Stimulated activated CD8-positive, alpha-beta memory T cell treated with anti-CD3 and anti-CD28 coated beads, Interleukin-7, amount 100 ng/mL, for 1 hour (primary cell): ENCODE measurements at places on chromosomes 1 and 21.

GRCh38 chr1:202200669-202201068, 7.1 kb downstream of the LGR6 start:
- DNase-seq, result no peak

DNA sequence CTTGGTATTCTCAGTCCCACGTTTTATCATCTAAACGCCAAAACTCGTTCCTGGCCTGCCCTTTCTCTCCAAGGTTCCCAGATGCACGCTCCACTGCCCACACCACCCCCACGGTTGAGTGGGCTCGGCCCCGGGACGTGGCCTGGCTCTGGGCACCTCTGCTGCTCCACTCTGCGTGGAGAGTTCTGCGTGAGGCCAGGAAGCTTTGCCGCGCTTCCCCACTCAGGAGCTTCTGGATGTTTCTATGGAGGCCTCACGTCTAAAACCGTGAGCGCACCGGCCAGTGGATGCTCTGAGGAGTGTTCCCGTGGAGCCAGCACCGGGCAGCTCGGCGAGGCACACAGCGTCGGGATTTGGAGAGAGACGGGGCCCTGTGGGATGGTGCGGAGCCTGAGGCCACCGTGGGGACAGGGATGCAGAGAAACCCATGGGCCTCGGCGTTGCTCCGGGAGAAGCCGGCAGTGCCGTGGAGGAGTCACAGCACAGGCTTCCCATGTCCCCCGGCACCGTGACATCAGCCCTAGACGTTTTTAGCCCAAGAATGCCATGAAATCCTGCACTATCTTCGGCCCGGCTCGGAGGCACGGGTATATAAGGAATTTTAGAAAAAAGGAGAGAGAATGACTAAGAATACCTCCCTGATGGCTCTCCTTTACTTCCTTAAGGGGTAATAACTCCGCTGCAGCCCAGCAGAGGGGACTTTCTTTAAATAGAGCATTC, 125.9 kb downstream of the PRDM16 start:
- DNase-seq, result no peak

DNA sequence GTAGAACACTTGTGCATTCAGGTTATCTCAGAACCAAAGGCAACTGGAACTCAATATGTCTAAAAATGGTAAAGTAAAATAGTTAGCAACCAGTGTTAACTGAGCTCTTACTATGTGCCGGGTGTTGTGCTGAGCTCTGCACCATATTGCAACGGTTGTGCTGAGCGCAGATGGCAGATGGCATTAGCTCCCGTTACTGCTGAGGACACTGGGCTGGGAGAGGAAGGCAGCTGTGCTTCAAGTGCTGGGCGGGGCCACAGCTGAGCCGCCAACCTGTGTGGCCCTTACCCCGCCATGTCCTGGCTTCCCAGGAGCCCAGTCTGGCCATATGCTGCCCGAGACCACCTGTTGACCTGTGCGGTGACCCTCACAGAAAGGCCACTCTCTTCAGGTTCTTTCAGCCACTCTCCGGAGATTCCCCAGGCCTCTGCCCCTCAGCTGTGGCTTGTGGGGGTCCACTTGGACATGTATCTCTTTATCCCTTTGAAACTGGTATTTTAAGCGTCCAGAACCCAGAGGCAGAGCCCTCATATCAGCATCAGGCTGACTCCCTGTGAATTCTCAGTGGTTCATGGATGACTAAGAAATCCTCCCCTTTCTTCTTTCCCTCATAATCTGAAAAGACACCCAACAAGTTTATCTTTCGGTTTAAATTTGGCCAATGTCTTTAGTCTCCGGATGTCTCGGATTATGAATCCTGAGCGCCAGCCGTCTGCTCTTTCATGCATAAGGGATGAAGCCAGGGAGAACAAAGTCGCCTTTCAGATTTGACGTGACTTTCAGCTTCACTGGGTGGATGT, 26.4 kb downstream of the LDLRAP1 start:
- DNase-seq, result no peak

GRCh38 chr1:70785287-70785686, 262.3 kb downstream of the PTGER3 start:
- DNase-seq, result no peak

- DNase-seq, result no peak
These were observed 28.9 kb upstream of the BTG2 start for GRCh38 chr1:203276408-203276807.

- no peak for DNase-seq
These were observed 4.2 kb upstream of the NVL start for GRCh38 chr1:224333939-224334786.

DNA sequence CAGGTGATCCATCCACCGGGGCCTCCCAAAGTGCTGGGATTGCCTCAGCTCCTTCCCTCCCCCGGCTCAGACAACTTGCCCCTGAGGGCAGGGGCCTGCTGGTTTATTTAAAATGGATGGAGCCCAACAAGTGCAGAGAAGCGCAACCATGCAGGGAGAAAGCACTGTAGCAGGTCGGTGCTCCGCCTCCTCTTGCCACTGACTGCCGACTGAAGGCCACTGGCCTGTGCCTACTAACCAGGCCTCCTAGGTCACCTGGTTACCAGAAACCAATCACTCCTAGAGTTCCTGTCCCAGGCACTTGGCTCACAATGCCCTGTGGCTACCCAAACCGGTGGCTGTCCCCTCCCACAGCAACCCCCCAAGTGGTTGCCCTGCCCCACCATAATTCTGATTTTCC, 35.9 kb downstream of the ZNF695 start:
- DNase-seq, result no peak

GRCh38 chr1:67142931-67143330, 8.2 kb upstream of the C1orf141 start:
- no peak for DNase-seq

- no peak for DNase-seq
These were observed 24.1 kb downstream of the SHISA4 start for GRCh38 chr1:201912832-201913231.

GRCh38 chr1:154689083-154689482, 81.1 kb upstream of the ADAR start:
- DNase-seq, result no peak

DNA sequence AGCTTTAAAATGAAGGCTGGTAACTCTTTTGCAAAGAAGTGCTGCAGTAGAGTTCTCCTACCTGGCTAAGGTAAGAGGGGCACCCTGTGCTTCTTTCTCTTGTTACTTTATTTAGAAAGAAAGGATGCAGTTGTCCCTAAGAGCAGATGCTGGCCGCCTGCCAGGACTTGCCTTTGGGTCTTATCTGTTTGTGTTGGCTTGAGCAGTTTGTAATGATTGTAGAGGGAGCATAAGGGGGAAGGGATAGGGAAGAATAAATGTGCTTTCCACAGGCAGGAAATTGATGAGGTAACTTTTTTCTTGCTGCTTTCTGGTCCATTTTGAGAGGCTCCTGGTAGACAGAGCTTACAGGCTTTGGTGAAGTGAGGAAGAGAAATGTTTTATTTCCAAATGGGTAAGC, 229.6 kb downstream of the HHAT start:
- no peak for DNase-seq

DNA sequence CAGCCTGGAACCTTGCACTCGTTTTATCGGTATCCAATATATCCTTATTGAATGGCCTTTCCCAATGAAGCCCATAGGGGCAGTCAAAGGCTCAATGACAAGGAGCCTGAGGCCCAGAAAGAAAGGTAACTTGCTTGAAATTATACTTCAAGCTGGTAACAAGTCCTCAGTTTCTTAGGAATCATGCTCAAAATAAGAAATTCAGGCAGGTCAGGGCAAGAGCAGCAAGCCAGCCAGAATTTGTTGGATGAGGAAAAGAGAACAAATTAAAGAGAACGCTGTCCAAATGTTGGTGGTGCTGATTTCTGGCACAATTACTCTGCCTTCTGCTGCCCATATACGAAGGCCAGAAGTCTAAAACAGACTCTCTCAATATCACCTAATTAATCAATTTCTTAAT, 77.6 kb downstream of the DDX20 start:
- no peak for DNase-seq

- DNase-seq, result no peak
These were observed 9.0 kb downstream of the FAM20B start for GRCh38 chr1:179034720-179035119.

GRCh38 chr1:59666106-59666505, 148.6 kb upstream of the HOOK1 start:
- DNase-seq, result no peak

DNA sequence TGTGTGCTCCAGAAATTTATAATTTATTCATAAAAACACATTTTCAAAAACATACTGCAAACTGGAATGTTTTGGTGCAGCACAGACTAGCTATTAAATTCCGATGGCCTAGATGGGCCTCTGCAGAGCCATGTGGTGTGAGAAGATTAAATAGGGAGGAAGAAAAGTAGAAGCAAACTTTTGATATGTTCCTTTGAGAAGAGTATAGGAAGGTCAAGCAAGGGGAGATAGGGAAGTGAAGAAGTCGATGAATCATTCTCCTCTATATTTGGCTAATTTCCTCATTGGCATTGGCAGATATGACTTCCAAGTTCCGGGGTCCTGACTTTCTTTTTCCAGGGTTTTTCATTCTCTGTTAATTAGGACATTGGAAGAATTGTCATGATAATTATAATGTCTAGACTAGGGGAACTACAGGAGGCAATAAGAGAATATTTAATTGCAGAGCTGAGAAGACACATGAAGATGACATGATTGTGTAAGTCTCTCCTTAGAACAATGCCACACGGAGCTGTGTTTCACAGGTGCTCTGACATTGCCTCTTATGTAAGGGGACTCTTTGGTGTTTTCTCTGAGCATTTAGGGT, 19.3 kb upstream of the ZNF326 start:
- DNase-seq, result no peak

DNA sequence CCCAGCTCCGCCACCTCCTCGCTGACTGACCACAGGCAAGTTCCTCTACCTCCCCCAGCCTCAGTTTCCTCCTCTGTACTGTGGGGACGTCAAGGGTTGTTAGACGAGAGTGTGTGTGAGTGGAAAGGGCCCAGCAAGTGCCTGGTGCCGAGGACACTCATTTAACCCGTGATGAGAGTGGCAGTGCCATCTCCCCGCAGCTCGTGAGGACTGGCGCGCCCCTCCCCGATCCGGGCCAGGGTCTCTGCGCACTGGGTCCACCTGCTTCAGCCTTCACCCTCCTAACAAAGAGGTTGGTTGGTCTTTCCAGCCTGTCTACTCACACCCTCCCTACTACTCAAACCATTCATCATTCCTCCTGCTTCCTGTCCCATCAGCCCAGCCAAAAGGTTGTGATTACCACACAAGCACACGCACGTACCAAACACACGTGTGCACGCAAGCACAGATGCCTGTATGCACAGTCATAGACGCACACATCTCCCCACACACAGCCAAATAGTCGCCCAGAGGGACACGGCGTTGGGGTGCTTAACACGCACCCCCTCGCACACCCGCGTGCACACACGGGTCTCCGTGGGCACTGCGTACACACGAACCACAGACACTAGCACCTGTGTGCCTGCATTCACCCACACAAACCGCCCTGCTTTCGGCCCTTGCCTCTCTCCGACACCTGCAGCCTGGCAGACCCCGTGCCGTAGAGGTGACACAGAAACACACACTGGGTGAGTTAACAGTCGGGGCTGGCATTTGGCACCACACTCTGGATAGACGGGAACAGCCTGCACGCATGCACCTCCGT, 39.3 kb downstream of the TAS1R2 start:
- DNase-seq, result no peak

DNA sequence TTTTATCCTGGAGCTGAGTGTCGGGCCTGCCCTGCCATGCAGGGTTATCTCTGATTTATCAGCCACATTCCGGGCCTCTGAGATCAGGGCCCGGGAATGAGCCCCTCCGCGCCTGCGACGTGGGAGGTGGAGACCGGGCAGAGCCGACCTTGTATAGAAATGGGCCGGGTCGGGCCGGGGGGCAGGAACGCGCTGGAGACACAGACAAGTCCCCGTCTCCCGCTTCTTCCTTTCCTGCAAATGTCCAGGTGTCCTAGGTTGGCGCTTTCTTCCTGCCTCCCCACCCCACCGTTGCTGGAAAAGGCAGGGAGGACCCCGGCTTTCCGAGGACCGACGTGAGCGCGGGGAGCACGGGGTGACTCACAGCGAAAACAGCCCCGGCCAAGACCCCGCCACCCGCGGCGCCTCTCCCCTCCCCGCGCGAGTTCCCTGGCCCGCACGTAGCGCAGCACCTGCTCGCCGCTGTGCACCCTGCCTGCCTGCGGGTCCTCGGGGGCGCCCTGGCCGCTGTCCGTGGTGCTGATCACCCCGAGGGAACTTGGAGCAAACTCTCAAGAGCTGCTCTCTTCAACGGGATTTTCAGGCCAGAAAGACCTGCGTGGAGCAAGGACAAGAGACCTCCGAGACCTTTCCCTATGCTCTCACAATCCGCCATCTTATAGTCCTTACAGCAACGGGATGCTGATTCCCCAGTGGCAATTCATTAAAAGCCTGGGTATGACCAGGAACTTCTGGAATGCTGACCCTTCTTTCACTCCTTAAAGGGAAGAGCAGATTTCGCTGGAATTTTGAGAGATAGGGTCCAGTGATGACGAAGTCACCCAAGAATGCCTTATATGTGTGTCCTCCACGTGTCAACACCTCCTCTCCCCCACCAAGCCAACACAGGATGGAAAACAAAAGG, 475 bp upstream of the NPPB start:
- DNase-seq, result peak; percentile 44

DNA sequence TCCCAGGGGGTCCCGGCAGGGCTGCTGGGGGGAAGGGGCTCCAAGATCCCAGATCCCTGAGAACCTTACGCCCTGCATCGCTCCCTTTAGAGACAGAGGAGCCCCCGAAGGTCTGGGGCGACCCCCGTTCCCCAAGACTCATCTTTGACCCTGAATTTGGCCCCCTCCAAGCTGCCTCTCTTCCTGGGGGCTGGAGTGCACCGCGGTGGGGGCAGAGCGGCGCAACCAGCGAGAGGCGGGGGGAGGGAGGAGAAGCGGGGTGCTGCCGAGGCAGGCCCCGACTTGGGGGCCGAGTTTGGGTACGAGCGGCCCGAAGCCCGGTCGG, 5.4 kb upstream of the PLEKHG5 start:
- no peak for DNase-seq

DNA sequence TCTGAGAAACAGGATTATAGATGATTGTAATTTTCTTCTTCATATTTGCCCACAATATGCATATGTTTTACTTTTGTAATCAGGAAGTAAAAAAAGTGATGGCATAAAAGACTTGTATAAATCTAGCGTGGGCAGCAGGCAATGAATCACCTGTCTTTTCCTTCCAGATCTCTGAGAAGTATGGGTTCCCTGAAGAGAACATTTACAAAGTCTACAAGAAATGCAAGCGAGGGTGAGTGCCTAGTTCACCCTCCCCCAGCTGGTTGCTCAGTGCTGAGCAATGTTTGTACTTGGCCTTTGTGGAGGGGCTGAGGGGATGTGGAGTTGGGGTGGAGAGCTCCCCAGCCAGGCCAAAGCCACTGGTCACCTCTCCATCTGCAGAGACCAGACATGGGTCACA, 30.7 kb downstream of the GRHL3 start:
- DNase-seq, result no peak
